Left cardiac atrium (tissue), 4 donors: ENCODE measurements at places on chromosomes 4 and X. TPM values are rescaled to one million over a fixed set of nuclear protein-coding genes. Genes with fewer than 3 reads are reported as not detected.

The RAI2 gene
- 19.9 TPM for total RNA-seq

The PARM1 gene
- total RNA-seq, result 89.1 TPM

The SOX3 gene
- not detected for total RNA-seq

The ANXA3 gene
- total RNA-seq, result 59.2 TPM

The ABCB7 gene
- total RNA-seq, result 24.8 TPM

The APEX2 gene
- 8.9 TPM for total RNA-seq

The CXCL11 gene
- total RNA-seq, result 0.16 TPM

The FAM9C gene
- not detected for total RNA-seq

The PRR27 gene
- total RNA-seq, result not detected

The FAT1 gene
- 67.8 TPM for total RNA-seq

The NEIL3 gene
- not detected for total RNA-seq

The BMPR1B gene
- total RNA-seq, result 2.0 TPM

The GAGE12D gene
- not detected for total RNA-seq

The IQCM gene
- total RNA-seq, result not detected

The KIT gene
- total RNA-seq, result 3.4 TPM

The INTU gene
- total RNA-seq, result 5.3 TPM

The CLDN34 gene
- not detected for total RNA-seq

The COL4A5 gene
- 23.9 TPM for total RNA-seq

The LONRF3 gene
- total RNA-seq, result 3.9 TPM

The PNMA5 gene
- 0.06 TPM for total RNA-seq

The FOXR2 gene
- total RNA-seq, result not detected

The CD38 gene
- total RNA-seq, result 6.9 TPM

The CXCL1 gene
- 9.2 TPM for total RNA-seq

The DNAAF6 gene
- total RNA-seq, result not detected

The FAT4 gene
- 10.3 TPM for total RNA-seq

The ITIH6 gene
- not detected for total RNA-seq

The P2RY8 gene
- total RNA-seq, result 3.0 TPM
